ENCODE measurements at places on chromosomes 5 and 9. TPM values are rescaled to one million over a fixed set of nuclear protein-coding genes. Genes with fewer than 3 reads are reported as not detected.

GRCh38 chr9:136695435-136695895 lies 8.2 kb upstream of the AGPAT2 start:
- no peak for DNase-seq

GRCh38 chr5:169917500-169917899 lies 62.8 kb downstream of the INSYN2B start:
- DNase-seq, result no peak

GRCh38 chr5:82058710-82059109 lies 86.9 kb downstream of the ATG10 start:
- peak; percentile 22 for DNase-seq

DNA sequence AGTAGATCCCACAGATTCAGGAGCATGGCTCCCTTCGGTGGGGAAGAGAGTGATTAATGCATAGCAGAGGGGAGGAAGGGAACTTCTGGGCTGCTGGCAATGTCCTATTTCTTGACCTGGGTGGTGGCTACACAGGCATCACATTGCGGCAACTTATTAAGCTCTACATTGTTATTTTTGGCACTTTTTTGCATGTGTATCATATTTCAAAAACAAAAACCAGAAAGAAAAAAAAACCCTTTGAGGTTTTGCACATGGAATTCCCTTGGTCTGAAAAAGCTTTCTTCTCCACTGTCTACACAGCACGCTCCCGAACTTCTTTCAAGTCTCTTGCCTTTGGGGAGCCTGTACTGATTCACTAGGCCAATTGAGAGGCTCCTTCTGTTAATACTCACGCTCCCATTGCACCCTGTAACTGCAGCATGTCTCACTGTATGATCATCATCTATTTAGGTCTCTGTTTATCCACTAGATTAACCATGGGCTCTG lies 25.1 kb downstream of the CEMIP2 start:
- peak; percentile 60 for DNase-seq

DNA sequence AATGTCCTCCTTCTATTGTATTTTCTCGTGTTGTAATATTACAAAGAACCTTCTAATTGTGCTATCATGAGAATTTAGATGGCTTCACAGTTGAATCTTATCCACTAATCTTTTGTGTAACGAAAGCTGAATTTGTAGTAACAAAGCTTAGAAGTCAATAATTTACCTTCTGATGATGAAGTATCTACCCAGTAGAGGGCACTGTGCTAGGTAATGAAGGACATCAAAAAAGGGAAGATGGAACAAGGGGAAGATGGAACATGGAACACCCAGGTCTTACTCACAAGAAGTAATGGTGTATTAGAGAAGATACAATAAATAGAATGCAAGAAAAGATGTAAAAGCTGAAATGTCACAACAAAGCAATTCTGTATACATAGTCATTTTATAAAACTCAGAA lies 131.0 kb upstream of the CCNG1 start:
- peak; percentile 42 for DNase-seq

PCA3 gene
- not detected for total RNA-seq

VPS13A gene
- 50.9 TPM for total RNA-seq

GNPDA1 gene
- total RNA-seq, result 62.3 TPM

PCDHAC1 gene
- total RNA-seq, result 0.16 TPM
